ENCODE measurements at places on chromosomes 5 and 9.

GRCh38 chr9:1515557-1515956, 465.4 kb downstream of the DMRT2 start:
- DNase-seq: no peak

DNA sequence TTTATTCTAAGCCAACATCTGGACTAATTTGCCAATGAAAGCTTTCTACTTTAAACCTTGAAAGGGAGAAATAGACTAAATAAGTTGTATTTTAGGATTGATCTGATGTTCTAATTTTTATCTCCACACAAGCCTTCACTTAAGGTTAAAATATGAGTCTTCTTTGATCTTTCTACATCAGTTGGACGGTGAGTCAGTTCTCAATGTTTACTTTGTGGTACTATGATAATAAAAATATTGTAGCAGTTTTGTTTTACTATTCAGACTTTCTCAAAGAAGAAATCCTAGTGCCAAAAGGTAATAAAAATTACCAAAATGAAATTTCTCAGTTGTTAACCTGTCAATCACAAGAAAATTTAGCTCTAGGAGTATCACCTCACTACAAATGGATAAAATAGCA, 203.5 kb upstream of the RGMB start:
- DNase-seq: no peak

DNA sequence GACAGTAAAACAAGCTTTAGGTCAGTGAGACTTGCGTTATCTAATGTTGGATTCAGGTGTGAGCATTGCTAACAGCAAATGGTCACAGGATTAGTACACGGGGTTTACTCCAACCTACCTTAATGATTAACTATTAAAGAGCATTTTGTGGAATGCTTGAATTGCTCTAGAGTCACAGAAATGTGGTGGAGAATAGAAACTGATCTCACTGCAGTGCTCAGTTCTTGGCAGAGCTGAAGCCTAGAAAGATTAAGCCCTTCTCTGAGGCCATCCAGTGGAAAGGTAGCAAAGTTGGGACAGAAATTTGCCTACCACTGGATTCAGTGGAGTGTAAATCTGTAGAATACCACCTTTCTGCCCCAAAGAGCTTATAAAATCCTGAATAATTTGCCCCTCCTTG, 60.9 kb downstream of the ICE1 start:
- DNase-seq: no peak

- DNase-seq: no peak
Measured at GRCh38 chr9:81631218-81631745, 58.1 kb downstream of the TLE1 start.

DNA sequence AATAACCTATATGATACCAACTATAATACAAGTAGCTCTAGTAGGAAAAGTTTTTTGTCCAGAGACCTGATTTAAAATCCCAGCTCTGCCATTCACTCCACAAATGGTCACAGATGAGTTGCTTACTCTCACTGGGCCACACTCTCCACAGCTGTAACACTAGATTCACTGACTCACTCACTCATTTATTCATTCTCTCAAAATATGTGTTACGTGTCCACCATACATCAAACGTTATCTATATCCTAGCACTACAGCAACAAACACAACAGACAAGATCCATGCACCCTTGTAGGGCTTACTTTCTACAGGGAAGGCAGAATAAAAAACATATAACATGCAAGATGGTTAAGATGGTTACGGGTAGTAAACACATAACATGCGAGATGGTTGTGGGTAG, 146.3 kb downstream of the CDK5RAP2 start:
- DNase-seq: no peak

DNA sequence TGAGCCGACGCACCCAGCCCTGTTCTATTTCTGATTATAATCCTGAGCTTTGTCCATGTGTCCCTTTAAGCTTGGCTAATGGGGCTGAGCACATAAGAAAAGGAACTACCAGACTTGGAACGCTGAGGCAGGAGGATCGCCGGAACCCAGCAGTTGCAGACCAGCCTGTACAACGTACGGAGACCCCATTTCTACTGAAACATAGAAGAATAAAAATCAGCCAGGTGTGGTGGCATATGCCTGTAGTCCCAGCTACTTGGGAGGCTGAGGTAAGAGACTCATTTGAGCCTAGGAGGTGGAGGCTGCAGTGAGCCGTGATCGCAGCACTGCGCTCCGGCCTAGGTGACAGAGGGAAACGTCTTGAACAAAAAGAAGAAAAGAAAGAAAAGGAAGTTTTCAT, 22.3 kb downstream of the TRIM7 start:
- no peak for DNase-seq

DNA sequence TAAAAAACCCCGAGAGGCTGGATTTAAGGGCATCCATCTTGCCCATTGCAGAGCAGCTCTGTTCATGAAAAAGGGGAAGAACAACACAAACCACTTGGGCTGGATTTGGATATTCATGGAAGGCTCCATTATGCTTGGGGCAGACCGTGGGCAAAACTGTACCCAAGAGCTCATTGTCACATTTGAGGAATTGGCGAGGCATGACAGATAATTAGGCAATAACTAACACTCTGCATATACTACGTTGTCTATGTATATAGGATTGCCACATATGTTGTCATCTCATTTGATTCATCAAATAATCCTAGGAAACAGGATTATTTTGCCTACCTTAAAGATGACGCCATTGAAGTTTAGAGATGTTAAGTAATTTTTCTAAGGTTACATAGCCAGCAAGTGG, 255.4 kb downstream of the SMARCA2 start:
- no peak for DNase-seq

- DNase-seq: no peak
Measured at GRCh38 chr5:135203593-135204036, 169.6 kb upstream of the PITX1 start.

- no peak for DNase-seq
Measured at GRCh38 chr5:73812457-73812856, 186.5 kb downstream of the ARHGEF28 start.

All from stimulated activated CD8-positive, alpha-beta memory T cell treated with anti-CD3 and anti-CD28 coated beads, Interleukin-4, amount 100 ng/mL, for 1 hour (primary cell).